ENCODE measurements at places on chromosomes 6 and 20.

- DNase-seq, result no peak
Measured at GRCh38 chr6:32742374-32742773, 1.2 kb downstream of the HLA-DQA2 start.

- DNase-seq, result no peak
Measured at GRCh38 chr6:1908784-1909183, 299.1 kb downstream of the FOXC1 start.

- no peak for DNase-seq
Measured at GRCh38 chr6:115137910-115138309, 795.1 kb upstream of the HS3ST5 start.

DNA sequence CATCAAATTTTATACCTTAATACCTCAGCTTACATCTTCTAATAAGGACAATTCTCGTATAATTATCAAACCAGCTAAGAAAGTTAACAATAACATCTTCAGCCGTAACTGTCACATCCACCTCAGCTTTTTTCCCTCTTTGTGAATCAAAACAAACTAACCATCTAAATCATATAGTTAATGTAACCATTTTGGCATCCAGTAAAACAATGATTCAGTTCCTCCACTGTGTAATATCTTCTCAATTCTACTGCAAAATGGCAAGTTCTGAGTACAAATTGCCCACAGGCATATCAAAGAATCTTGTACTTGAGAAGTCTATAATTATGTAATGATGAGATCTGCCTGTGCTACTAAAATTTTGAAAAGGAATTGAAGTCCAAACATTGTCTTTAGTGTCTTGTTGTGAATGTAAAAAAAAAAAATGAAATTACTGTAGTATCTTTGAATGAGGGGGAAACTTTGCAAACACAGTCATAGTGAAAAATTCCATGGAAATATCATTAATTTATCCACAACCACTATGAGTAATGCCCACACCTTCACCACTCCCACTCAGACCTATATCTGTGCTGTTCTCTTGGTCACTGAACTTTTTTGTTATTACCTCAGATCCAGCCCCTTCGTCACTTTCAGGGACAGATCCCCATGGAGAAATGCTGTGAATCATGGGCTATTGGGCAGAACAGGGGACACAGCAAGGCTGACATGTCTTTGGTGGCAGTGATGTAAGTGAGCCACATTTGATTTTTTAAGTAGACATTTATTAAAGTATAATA lies 178.6 kb upstream of the RAB32 start:
- no peak for DNase-seq

DNA sequence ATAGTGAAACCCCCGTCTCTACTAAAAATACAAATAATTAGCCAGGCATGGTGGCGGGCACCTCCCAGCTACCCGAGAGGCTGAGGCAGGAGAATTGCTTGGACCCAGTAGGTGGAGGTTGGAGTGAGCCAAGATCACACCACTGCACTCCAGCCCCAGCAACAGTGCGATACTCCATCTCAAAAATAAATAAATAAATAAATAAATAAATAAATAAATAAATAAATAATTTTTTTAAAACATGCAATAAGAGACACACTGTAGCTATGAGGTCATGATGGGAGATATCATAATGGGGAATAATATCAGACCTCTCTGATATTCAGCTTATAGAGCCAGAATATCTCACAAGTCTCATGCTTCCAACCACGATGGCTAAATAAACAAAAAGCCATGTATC lies 82.3 kb downstream of the CD24 start:
- DNase-seq, result no peak

GRCh38 chr20:64077876-64078551 lies 1.3 kb downstream of the RGS19 start:
- DNase-seq, result no peak

GRCh38 chr6:150755042-150755441 lies 110.5 kb upstream of the MTHFD1L start:
- DNase-seq, result no peak

DNA sequence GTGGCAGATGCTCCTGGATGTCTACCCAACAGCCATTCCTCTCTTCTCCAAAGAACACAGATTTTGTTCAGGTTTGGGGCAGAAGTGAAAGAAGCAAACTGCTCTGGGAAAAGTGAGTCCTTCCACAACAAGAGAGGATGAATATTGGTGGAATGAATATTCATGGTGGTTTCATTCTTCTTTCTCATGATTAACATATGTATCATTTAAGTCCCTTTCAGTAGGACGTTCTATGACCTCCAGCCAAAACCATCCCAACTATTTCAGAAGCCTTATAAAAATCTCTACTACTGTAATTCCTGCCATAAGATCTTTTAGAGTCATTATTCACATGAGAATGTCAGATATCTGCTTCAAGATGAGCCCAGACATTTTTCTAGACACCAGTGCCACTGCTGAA lies 44.4 kb downstream of the MDN1 start:
- DNase-seq, result no peak

- no peak for DNase-seq
Measured at GRCh38 chr20:17960927-17961586, 7.5 kb downstream of the SNX5 start.

DNA sequence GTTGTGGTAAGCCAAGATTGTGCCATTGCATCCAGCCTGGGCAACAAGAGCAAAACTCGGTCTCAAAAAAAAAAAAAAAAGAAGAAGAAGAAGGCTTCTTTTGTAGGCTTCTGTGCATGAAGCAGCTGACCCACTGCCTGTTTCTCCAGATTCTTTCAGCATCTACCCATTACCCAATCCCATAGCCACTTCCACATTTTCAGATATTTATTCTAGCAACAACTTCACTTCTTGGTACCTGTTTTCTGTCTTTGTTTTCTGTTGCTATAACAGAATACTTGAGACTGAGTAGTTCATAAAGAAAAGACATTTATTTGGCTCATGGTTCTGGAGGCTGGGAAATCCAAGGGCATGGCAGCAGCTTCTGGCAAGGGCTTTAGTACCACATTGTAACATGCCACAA lies 95.3 kb upstream of the SGK1 start:
- DNase-seq, result no peak

GRCh38 chr6:46655803-46656202 lies 3.0 kb downstream of the SLC25A27 start:
- no peak for DNase-seq

DNA sequence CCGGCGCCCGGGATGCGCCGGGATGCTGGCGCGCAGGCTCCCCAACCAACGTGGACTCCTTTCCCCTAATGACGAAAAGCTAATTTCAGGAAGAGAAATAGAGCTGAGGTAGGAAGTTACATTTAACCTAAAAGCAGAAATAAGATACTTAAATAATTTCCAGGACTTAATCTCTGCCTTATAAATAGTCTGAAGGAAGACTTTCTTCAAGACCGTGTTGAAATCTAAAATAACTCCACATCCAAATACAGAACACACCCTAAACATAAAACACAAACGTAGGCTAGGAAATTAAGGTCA lies 1.3 kb downstream of the ASF1A start:
- DNase-seq, result no peak

DNA sequence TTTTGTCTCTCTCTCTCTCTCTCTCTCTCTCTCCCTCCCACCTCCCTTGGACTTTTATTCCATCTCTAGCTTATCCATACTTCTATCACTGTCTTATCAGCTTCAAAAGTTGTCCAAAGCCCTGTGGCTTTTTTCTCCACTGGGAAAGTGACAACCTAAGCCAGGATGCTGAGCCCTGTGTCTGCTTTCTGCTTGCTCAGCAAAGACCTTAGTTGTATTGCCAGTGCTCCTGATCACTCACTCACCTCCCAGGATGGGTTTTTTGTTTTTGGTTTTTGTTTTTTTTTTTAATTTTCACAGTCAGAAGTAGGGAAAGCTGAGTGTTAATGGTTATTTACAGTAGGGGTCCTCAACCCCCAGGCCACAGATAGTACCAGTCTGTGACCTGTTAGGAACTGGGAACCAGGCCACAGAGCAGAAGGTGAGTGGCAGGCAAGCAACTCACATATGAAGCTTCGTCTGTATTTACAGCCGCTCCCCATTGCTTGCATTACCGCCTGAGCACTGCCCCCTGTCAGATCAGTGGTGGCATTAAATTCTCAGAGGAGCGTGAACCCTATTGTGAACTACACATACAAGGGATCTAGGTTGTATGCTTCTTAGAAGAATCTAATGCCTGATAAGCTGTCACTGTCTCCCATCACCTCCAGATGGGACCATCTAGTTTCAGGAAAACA lies 125.0 kb upstream of the ID4 start:
- DNase-seq, result no peak

DNA sequence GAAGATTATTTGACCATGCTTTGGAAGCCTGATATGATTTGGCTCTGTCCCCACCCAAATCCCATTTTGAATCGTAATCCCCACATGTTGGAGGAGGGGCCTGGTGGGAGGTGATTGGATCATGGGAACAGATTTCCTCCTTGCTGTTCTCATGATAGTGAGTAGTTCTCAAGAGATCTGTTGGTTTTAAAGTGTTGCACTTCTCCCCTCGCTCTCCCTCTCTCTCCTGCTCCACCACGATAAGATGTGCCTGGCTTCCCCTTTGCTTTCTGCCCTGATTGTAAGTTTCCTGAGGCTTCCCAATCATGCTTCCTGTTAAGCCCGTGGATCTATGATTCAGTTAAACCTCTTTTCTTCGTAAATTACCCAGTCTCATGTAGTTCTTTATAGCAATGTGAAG lies 21.7 kb upstream of the FAM217A start:
- DNase-seq, result no peak

- DNase-seq, result no peak
Measured at GRCh38 chr20:35311409-35311808, 19.2 kb upstream of the FAM83C start.

DNA sequence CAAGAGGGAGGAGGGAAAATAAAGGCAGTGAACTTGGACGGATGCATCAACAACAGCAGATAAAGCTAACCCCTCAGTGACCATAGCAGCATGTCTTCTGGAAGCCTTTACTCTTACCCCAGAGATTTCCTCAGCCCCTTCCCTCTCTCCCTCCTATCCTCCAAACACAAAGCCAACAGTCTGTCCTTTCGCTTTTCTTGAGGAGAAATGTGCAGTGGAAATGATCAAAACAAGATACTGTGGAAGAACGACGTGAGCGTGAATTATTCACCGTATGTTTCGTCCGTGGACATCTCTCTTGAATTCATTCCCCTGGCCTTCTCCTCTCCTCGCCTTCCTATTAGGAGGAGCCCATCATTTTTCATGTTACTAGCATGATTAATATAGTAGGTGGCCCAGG lies 8.5 kb downstream of the NRN1 start:
- no peak for DNase-seq

GRCh38 chr6:49072146-49072545 lies 390.9 kb downstream of the MMUT start:
- DNase-seq, result no peak

DNA sequence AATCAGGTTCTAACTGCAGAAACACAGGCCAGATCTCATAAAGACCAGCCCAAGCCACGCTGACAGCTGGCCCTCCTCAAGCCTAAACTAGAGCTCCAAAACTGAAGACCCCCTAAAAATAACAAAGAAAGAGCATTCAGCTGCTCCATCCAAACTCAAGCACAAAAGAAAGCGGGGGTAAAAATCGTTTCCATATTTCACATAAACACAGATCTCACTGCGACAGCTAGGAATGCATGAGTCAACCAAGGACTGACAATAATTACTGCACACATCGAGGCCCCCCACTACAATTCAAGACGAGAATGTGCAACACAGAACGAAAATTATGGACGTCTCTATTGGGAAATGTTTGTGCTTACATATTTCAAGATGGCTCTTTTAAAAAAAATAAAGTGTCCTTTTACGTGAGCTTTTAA lies 31.1 kb downstream of the CNKSR3 start:
- no peak for DNase-seq

- no peak for DNase-seq
Measured at GRCh38 chr6:154805288-154805911, 72.2 kb downstream of the SCAF8 start.

GRCh38 chr6:5180636-5181035 lies 80.1 kb downstream of the LYRM4 start:
- DNase-seq, result no peak

DNA sequence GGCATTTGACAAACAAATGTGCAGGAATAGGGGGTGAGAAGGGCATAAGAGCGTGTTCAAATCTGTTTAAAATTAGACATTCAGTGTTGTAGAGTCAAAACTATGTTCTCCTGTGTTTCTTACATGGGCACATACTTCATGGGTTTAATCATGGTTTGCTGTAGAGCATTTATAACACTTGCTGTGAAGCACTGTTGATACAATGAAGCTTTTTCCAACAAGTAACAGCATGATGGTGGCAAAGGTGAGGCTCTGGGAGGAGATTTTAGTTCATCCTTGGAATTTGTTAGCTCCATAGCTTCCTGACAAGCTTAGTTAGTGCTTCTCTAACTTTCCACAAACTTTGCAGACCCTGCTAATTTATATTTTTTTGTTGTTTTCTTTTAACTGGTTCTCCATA lies 900.7 kb downstream of the TFAP2A start:
- no peak for DNase-seq

GRCh38 chr6:35327349-35328027 lies 14.9 kb upstream of the PPARD start:
- no peak for DNase-seq
